ENCODE measurements at places on chromosomes 7 and 10.

GRCh38 chr7:5630670-5631069 is 150.8 kb downstream of the RNF216 start:
- DNase-seq = peak; percentile 45

DNA sequence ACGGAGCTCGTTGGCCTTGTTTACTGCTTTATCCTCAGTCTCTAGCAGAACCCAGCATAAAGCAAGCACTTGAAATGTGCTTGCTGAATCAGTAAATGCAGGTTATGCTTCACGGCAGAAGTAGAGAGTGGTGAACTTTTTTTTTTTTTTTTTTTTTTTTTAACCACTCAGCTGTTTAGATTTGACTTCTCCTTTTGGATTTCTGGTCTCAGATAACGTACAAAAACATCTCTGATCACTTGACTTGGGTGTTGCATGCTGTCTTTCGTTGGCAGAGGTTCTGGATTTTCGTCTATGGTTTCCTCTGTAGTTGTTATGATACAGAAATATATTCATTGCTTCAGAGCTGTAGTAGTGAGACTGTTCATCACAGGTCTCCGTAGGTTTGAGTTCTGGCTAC is 242.5 kb upstream of the HABP2 start:
- no peak for DNase-seq

DNA sequence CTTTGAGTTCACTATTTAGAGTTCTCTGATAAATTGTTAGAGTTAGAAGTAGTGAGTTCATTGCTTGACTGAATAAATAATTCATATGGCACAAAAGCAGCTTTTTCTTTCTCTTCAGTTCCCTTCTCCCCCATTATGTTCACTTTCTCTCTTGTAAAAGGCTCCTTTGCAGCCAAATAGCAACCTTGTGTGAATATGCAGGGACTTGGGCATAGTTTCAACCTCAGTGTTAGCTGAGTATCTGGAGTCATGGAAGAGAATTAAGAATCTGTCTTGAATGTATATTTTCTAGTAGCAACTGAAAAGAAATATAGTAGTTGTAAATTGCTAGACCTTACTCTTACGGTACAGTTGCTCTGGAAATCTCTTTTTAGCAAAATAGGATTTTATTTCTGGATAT is 31.9 kb downstream of the ZEB1 start:
- no peak for DNase-seq

GRCh38 chr10:61987537-61987936 is 86.0 kb downstream of the ARID5B start:
- no peak for DNase-seq

DNA sequence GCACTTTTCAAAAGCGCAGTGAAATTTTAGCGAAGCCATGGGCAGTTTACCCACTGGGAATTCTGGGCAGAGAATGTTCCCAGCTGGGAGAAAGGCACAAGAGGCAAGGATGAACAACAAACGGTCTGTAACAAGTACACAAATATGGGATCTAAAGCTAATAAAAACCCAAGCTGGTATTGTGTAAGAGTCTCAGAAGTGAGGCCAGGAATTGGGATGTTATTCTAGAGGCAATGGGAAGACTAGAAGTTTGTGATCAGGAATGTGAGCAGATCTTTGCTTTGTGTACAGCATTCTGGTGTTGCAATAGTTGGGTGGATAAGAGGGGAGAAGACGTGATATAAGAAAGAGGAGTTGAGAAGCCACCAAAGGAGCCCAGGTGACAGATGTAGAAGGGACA is 15.0 kb downstream of the FZD9 start:
- DNase-seq = peak; percentile 54

DNA sequence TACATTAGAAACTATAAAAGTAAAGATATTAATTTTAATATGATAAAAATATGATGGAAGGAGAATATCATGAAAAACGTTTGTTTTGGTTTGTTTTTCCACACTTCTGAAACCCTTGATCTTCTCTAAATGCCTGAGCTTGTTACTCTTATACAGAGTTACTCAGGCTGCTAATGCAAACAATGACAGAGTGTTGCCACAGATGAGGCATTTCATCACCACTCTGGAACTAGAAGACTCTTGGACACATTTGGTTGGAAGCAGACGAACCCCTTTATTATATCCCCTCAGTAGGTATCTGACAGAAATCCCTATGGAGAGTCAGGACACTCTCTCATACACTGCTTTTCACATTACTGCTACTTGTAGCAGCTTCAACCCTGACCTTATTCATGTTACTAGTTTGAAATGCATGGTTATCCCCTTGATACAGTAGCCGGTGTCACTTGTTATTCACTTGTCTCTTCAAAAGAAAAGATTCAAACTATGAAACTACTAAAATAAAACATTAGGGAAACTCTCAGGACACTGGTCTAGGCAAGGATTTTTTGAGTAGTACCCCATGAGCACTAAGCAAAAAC is 66.9 kb downstream of the SEMA3C start:
- DNase-seq = peak; percentile 90

GRCh38 chr7:137965942-137966640 is 35.8 kb downstream of the CREB3L2 start:
- DNase-seq = no peak

DNA sequence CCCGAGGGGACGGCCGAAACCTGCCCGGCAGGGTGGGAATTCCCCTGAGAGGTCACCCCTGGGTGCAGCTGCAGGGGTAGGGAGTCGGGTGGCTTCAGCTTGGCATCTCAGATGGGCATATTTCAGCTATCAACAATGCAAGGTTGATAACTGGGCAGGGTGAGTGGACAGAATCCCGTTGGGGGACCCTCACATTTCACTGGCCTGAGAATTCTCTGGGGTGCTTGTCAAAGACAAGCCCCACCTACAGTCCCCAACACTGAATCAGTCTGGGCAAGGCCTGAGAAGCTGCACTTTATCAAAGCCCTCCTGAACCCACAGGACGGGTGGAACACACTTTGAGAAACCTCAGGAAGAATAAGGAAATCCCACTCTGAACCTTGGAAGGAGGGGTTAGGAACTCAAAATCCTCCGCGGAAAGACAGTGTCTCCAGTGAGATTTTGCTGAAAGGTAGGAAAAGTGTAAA is 3.1 kb downstream of the RGS10 start:
- no peak for DNase-seq

- peak; percentile 68 for DNase-seq
Measured at GRCh38 chr10:60646966-60647796, 131.1 kb upstream of the CDK1 start.

- peak; percentile 95 for DNase-seq
Measured at GRCh38 chr7:86932038-86932512, 127.4 kb downstream of the ELAPOR2 start.

- DNase-seq = no peak
Measured at GRCh38 chr10:80500572-80501380, 36.9 kb upstream of the SH2D4B start.

DNA sequence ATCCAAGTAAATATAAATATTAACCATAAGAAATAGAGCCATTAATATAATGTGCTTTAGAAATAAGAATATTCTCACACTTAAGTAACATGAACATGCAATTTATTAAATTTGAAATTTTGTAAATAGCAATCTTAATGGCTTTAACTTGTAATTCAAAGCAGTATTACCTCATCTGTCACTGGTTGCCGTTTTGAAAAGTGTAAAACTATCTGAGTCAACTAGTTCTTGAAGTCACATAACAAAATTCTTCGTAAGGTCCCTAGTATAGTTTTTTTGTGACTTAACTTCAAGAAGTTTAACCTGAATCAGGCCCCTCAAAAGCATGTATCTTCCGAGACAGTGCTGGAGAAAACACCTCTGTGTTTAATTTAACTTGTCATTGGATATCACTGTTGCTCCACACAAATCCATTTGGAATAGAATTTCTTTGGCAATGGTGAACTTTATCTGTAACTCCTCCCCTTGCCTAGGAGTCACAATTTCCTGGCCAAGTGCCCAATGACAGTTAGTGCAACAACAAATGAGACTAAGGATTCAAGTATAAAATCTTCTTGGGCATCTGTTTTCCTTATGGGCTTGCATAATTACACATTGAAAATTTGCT is 47.1 kb downstream of the NT5C2 start:
- peak; percentile 95 for DNase-seq

DNA sequence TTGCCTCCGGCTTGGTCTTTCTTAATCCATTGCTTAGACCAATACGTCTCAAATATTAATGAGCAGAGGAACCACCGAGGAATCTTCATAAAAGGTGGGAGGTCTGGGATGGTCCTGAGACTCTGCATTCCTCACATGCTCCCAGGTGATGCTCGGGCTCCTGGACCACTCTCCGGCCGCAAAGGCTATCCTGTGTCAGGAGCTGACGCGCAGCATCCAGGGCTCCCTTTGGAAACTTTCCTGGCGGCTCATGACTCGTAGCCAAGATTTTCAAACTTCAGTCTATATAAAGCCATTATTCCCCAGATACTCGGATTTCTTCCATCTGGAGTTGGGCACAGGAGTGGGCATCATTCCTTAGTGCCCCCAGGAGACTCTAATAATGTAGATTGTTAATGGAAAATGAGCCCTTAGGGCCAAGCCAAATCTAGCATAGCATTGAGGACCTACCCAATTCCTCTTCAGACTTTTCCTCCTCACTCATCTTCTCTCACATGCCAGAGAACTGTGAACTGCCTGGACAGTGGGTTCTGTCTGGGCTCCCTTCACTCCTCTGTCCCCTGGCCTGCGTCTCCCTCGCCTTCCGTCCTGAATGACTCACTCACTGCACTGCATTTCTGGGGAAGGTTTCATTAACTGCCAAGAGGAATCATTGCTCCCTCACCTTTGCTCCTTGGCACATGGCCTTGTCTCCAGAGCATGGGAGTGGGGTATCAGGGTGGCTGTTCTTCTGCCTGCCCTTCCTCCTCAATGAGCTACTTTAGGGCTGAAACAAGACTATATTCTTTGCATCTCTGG is 89.3 kb downstream of the MKI67 start:
- DNase-seq = peak; percentile 61

GRCh38 chr10:15548331-15548730 is 171.4 kb downstream of the ITGA8 start:
- DNase-seq = no peak

- DNase-seq = no peak
Measured at GRCh38 chr10:92619368-92619767, 26.4 kb downstream of the KIF11 start.

- DNase-seq = peak; percentile 25
Measured at GRCh38 chr7:135501402-135501801, 8.5 kb downstream of the CNOT4 start.

DNA sequence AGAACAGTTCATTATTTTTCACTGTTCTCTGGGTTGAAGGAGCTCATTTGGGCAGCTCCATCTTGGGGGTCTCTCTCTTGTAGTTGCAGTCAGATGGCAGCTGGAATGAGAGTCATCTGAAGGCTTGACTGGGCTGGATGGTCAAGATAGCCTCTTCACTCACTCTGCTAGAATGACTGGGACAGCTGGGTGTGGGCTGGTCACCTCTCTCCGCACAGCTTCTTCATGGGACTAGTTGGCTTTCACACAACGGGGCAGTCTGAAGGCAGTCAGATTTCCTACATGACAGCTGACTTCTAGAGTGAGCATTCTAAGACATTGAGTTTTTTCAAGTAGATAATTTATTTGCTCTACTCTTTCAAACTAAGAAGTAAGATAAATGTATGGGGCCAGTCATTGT is 13.1 kb downstream of the PLEKHA1 start:
- DNase-seq = no peak

GRCh38 chr10:104391969-104392296 is 38.3 kb downstream of the CFAP58 start:
- DNase-seq = no peak

GRCh38 chr7:119967221-119967620 is 305.8 kb upstream of the KCND2 start:
- no peak for DNase-seq

- peak; percentile 78 for DNase-seq
Measured at GRCh38 chr10:87750001-87750671, 67.9 kb downstream of the ATAD1 start.

GRCh38 chr7:111089822-111090426 is 1.0 kb upstream of the LRRN3 start:
- peak; percentile 51 for DNase-seq

DNA sequence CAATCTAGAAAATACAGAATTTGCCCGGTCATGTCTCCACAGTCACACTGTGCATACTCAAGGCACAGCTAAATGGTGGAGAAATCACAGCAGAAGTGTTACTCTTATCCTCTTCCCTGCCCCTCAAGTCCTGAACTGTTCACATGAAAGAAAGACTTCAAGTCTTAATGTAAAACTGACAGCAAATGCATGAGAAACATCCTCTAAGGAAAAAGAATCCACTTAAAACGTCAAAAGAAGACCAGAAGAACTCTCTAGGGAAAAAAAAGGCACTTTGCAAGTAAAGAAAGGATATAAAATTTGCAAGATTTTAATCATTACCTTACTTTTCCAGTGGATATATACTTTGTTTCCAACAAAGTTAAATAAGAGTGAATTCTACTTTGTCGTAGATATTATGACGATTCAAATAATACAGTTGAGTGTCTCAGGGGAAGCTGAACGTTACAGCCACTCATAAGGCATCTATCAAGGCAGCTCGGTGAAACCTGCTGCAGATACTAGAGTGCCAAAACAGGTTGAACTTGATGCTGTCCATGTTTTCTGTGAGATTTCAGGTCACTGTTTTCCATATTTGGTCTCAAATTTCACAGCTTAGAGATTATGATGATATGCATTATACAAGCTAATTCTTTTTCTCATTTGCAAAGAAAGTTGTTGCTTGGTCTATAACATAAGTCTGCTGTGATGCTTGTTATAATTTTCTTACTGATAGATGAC is 155.0 kb downstream of the CTTNBP2 start:
- no peak for DNase-seq

GRCh38 chr10:14757986-14758385 is 16.7 kb downstream of the FAM107B start:
- DNase-seq = no peak

- DNase-seq = no peak
Measured at GRCh38 chr10:91049296-91049987, 128.6 kb upstream of the ANKRD1 start.

DNA sequence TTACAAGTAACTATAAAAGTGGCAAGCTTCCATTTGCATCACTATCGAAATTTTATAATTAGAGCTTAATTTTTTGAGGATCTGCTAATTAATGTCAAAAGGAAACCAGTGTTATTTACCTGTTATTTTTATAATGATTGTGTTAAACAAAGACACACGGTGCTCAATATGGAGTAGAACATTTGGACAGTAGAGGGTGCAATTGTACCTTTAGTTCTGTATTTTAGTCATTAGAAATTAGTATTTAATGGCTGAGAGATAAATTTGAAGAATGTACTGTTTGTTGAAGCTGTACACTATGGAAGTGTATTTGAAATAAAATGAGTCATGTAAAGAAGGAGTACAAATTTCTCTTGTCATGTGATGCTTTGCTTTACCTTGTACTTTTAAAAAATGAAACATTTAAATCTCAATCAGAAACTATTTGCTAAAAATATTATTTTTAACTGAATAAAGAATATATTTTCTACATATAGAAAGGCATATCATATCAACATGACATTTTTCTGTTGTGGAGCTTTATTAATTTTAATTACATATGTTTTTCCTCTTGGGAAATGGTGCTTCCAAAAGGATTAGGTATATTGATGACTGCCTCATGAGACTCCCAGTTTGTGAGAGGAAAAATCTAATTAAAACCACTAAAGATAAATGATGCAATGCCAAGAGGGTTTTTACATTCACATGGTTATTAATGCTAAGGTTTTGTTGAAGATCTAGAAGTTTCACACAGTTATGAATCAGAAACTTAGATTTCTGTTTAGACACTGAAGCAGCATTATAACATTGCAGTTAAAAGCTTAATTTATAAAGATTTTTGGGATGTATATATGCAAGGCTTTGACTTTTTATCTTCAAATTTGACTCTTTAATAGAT is 10.4 kb upstream of the PRKG1 start:
- DNase-seq = peak; percentile 57

GRCh38 chr7:87797798-87798403 is 78.3 kb downstream of the SLC25A40 start:
- DNase-seq = peak; percentile 51

Data from iris pigment epithelial cell (primary cell).